Glutamatergic neuron (in vitro differentiated cells): ENCODE measurements at places on chromosomes 5 and 9.
A peak's percentile ranks its signal among the peaks of the same experiment; 100 is the strongest.

DNA sequence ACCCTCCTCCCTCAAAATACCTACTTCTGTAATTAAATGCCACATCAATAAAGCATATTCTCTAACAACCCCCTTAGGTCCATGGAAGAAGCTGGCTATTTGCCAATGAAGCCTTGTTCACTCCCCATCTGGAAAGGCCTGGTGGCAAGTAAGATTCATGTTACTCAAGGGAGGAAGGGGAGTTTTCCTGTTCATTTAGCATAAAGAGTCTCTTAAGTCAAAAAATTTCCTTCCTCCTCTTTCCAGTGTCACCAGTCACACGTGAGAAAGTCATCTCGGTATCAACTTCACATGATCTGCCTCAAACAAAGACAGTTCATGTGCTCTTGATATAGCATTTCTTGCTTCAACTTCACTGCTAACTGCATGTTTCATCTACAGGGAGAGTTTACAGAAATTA is 32.7 kb upstream of the RIC1 start:
- no peaks in the 10 kb centered on the region for H3K4me1 ChIP-seq
- H3K27ac ChIP-seq = no peak overlapping the region
- no peaks in the 10 kb centered on the region for H3K36me3 ChIP-seq
- H3K27me3 ChIP-seq = peaks cover 1% of the 10 kb centered on the region

GRCh38 chr9:79763671-79764285 is 192.0 kb downstream of the TLE4 start:
- no peak overlapping the region for H3K27ac ChIP-seq
- H3K36me3 ChIP-seq = no peaks in the 10 kb centered on the region
- H3K4me3 ChIP-seq = no peak overlapping the region
- H3K27me3 ChIP-seq = peaks cover 3% of the 10 kb centered on the region
- DNase-seq = no peak
- no peaks in the 10 kb centered on the region for H3K4me1 ChIP-seq

DNA sequence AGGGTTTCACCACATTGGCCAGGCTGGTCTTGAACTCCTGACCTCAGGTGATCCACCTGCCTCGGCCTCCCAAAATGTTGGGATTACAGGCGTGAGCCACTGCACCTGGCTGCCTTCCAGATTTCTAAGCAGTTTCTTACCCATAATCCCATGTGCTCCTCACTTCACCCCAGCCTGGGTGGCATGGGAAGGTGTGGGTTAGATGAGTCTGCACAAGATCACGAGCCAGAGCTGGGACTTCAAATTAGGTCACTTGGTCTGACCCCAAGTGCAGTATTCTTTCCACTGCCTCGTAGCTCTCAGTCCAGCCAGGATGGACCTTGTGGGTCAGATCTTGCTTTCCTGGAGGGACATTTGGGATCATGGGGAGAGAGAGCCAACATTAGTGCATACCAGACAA is 37.5 kb upstream of the STRBP start:
- no peak for DNase-seq
- H3K27ac ChIP-seq = no peak overlapping the region
- H3K4me1 ChIP-seq = peaks cover 3% of the 10 kb centered on the region
- H3K27me3 ChIP-seq = peaks cover 3% of the 10 kb centered on the region

- DNase-seq = no peak
- no peak overlapping the region for H3K4me3 ChIP-seq
- H3K4me1 ChIP-seq = peaks cover 4% of the 10 kb centered on the region
- no peak overlapping the region for H3K27ac ChIP-seq
- H3K27me3 ChIP-seq = no peaks in the 10 kb centered on the region
Measured at GRCh38 chr9:13787234-13787833, 507.8 kb upstream of the MPDZ start.

DNA sequence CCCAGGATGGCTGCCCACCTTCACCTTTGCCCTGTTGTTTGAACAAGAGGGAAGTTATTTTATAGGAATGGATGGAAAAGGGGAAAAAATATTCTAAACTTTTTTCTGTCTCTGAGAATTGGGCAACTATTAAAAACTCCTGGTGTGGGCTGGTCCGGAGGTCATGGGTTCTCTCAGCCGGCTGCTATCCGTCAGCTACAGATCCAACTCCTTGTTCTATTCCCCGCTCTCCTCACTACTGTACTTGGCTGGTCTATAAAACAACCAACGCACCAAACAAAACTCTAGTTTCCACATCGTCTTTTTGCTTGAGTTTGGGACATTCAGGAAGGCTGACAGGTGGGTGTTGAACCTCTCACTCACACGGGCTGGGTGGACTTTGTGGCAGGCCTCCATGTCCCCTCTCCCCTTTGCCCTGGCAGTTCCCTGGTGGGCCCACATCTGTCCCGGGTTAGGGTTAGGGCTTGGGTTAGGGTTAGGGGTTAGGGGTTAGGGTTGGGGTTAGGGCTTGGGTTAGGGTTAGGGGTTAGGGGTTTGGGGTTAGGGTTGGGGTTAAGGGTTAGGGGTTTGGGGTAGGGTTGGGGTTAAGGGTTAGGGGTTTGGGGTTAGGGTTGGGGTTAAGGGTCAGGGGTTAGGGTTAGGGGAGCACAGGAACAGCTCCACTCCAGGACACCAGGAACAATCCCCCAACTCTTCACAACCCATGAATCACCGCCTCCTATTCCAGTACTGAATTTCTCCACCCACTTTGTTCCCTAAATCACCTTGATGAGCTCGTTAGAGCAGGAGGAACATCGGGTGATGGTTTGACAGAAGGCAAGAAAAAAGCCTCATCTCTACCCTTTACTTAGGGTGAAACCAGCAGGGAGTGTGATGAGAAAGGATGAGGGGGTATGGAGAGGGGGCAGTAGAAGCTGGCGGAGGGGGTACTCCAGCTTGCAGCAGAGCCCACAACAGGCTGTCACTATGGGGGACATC is 302.1 kb upstream of the IRX4 start:
- peaks cover 2% of the 10 kb centered on the region for H3K4me1 ChIP-seq
- H3K4me3 ChIP-seq = no peak overlapping the region
- H3K27me3 ChIP-seq = peaks cover 5% of the 10 kb centered on the region

- H3K36me3 ChIP-seq = no peaks in the 10 kb centered on the region
- H3K27ac ChIP-seq = no peak overlapping the region
- no peak overlapping the region for H3K4me3 ChIP-seq
- no peaks in the 10 kb centered on the region for H3K27me3 ChIP-seq
Measured at GRCh38 chr9:108443741-108444140, 412.0 kb downstream of the ACTL7B start.

GRCh38 chr9:71115448-71115975 is 5.9 kb downstream of the TRPM3 start:
- H3K27ac ChIP-seq = no peak overlapping the region
- H3K4me1 ChIP-seq = peaks cover 24% of the 10 kb centered on the region
- DNase-seq = no peak
- no peaks in the 10 kb centered on the region for H3K36me3 ChIP-seq

DNA sequence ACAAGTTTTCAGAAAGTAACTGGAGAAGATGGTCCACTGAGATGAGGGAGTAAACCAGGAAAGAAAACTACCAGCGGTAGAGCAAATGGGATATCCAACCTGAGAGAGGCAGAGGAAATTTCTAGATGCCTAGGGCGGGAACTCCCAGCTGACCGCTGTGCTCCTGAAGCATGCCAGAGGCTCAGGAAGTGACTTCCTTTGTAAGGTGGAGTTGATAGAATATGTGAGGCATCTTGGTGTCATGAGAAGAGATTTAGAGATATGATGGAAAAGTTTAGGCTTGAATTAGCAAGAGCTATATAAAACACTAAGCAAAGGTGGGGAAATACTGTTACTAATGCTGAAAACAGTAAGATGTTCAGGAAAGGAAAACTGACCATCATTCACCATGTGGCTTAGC is 124.1 kb downstream of the C9orf152 start:
- no peak overlapping the region for H3K4me3 ChIP-seq
- no peak for DNase-seq
- H3K27me3 ChIP-seq = peaks cover 1% of the 10 kb centered on the region
- H3K4me1 ChIP-seq = peaks cover 11% of the 10 kb centered on the region
- H3K27ac ChIP-seq = no peak overlapping the region

DNA sequence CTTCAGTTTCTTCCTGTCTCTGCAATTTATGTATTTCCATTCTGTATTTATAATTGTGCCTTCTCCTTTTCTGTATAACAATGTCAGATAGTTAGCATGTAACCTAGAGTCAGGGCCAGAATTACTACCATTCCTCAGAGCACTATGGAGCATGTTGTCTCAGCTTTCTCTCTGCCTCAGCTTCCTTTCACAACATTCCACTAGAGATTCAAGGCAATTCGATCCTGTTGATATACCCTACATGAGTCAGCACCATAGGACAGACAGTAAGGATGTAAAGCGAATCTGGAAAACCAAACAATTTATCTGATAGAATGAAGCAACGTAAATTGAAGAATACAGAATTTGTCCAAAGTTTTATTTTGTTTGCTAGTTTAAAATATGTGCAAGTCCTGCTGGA is 728.3 kb upstream of the SEMA6A start:
- DNase-seq = no peak
- H3K4me1 ChIP-seq = peaks cover 5% of the 10 kb centered on the region
- H3K27me3 ChIP-seq = no peaks in the 10 kb centered on the region
- no peak overlapping the region for H3K4me3 ChIP-seq
- no peak overlapping the region for H3K27ac ChIP-seq

DNA sequence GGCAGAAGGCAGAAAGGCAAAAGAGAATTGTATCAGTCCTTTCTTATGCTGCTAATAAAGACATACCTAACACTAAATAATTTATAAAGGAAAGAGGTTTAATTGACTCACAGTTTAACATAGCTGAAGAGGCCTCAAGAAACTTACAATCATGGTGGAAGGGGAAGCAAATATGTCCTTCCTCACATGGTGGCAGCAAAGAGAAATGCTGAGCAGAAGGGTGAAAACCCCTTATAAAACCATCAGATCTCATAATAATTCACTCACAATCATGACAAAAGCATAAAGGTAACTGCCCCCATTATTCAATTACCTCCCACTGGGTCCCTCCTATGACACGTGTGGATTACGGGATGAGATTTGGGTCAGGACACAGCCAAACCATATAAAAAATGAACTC is 312.5 kb upstream of the PTGER4 start:
- no peak overlapping the region for H3K4me3 ChIP-seq
- no peaks in the 10 kb centered on the region for H3K4me1 ChIP-seq
- no peak overlapping the region for H3K27ac ChIP-seq
- no peak for DNase-seq
- H3K27me3 ChIP-seq = peaks cover 3% of the 10 kb centered on the region
- no peaks in the 10 kb centered on the region for H3K36me3 ChIP-seq

- no peak for DNase-seq
- no peak overlapping the region for H3K27ac ChIP-seq
- H3K27me3 ChIP-seq = no peaks in the 10 kb centered on the region
- peaks cover 11% of the 10 kb centered on the region for H3K4me1 ChIP-seq
- H3K36me3 ChIP-seq = no peaks in the 10 kb centered on the region
Measured at GRCh38 chr9:87343816-87344430, 153.7 kb upstream of the DAPK1 start.

GRCh38 chr9:101275769-101276250 is 109.0 kb downstream of the BAAT start:
- H3K27ac ChIP-seq = no peak overlapping the region
- DNase-seq = no peak
- no peak overlapping the region for H3K4me3 ChIP-seq

- no peak for DNase-seq
- no peak overlapping the region for H3K27ac ChIP-seq
- H3K4me3 ChIP-seq = no peak overlapping the region
- H3K36me3 ChIP-seq = peaks cover 8% of the 10 kb centered on the region
- H3K4me1 ChIP-seq = peaks cover 3% of the 10 kb centered on the region
Measured at GRCh38 chr9:34928921-34929320, 29.2 kb upstream of the PHF24 start.

DNA sequence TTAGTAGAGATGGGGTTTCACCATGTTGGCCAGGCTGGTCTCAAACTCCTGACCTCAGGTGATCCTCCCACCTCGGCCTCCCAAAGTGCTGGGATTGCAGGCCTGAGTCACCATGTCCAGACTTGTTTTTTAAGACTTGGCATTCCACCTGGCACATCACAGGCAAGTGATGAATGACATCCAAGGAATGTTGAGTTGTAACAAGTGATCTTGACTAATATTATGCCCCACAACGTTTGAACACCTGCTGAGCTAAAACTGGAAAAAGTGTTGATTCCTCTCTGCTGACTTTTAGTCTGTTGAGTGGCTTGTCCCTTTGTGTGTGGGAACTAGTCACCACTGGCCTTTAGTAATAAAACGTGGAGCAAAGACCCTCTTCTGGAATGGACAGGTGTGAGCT is 54.6 kb downstream of the SUB1 start:
- no peaks in the 10 kb centered on the region for H3K36me3 ChIP-seq
- no peaks in the 10 kb centered on the region for H3K4me1 ChIP-seq
- peaks cover 9% of the 10 kb centered on the region for H3K27me3 ChIP-seq
- no peak overlapping the region for H3K27ac ChIP-seq
- no peak for DNase-seq

- no peak overlapping the region for H3K27ac ChIP-seq
- H3K4me1 ChIP-seq = no peaks in the 10 kb centered on the region
- H3K27me3 ChIP-seq = peaks cover 1% of the 10 kb centered on the region
- no peak overlapping the region for H3K4me3 ChIP-seq
- no peak for DNase-seq
Measured at GRCh38 chr5:32776200-32776599, 65.1 kb downstream of the NPR3 start.

GRCh38 chr9:93200989-93201334 is 17.0 kb downstream of the WNK2 start:
- peak; percentile 58 for DNase-seq
- peaks cover 60% of the 10 kb centered on the region for H3K4me1 ChIP-seq
- H3K4me3 ChIP-seq = peak overlapping the region; percentile 57
- H3K27ac ChIP-seq = peak overlapping the region; percentile 95
- H3K27me3 ChIP-seq = peaks cover 17% of the 10 kb centered on the region
- no peaks in the 10 kb centered on the region for H3K36me3 ChIP-seq

DNA sequence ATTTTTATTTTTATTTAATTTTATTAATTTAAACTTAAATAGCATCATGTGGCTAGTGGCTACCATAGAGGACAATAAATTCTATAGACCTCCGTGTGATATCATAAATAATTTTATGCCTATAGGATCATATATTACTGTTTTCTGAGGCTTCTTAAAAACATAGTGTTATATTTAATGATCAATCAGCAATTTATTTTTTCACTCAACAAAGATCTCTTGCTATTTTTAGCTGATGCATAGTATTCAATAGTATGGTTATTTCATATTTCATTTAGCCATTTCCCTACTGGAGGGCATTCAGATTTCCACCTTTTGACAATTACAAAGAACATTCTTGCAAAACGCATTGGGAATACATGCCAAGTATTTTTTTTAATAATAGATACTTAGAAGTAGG is 114.1 kb downstream of the PDE4D start:
- H3K27ac ChIP-seq = no peak overlapping the region
- no peaks in the 10 kb centered on the region for H3K4me1 ChIP-seq
- no peak overlapping the region for H3K4me3 ChIP-seq

- H3K27ac ChIP-seq = no peak overlapping the region
- no peak for DNase-seq
- no peak overlapping the region for H3K4me3 ChIP-seq
- no peaks in the 10 kb centered on the region for H3K4me1 ChIP-seq
Measured at GRCh38 chr9:109834855-109835254, 54.9 kb downstream of the PALM2AKAP2 start.
